ENCODE measurements at places on chromosomes 13 and 19.
A peak's percentile ranks its signal among the peaks of the same experiment; 100 is the strongest.

GRCh38 chr19:40257096-40257517 is 28.0 kb downstream of the AKT2 start:
- no peak for DNase-seq

DNA sequence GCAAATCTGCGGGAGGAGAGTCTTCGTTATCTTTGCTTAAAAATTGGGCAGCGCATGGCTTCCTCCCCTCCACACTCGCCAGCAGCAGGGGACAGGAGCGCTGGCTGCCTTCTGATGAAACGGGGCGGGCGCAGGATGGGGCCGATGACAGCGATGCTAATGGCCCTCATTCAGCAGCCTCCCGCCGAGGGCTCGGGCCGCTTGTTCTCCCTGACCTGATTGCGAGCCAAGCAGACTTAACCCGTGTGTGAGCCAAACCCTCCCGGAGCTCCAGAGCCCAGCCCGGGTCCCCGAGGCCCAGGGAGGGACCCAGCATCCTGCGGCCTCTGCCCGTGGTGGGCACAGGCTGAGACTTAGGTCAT is 90.3 kb downstream of the KDM4B start:
- no peak for DNase-seq

GRCh38 chr13:73089213-73089612 is 30.4 kb downstream of the KLF5 start:
- no peak for DNase-seq

- no peak for DNase-seq
These were observed 37.5 kb upstream of the POMP start for GRCh38 chr13:28621449-28621848.

- DNase-seq = no peak
These were observed 18.1 kb downstream of the RCBTB2 start for GRCh38 chr13:48514793-48515192.

DNA sequence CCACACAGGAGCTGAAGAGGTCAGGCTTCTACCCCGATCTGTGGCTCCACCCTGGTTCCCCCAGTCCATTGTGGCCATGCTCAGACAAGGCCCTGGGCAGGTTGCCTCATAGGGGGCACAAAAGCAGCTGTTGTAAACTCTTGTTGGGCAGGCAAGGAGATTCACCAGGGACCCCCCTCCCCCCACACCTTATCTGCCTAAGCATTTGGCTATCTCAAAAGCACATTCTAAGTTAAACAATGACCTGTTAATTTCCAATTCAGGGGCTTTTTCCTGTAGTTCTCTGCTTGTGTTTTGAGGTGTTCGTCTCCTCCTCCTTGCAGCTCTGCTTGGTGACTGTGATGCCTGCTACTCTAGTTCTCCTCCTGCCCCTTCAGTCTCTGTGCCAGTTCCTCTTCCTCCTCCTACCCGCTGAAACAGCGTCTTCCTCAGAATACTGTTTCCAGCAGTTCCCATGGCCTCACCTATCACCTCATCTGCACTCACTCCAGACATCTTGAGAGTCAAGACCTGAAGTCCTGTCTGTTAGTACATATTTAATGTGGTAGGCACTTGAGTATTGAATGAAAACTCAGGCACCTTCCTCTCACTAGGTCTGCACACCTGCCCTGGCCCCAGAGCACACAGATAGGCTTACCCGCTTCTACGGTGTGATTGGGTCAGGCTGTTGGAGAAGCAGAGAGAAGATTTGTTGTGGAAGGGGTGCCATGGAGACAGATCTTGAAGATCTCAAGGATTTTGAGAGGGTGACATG is 31.7 kb downstream of the SPATA13 start:
- no peak for DNase-seq

DNA sequence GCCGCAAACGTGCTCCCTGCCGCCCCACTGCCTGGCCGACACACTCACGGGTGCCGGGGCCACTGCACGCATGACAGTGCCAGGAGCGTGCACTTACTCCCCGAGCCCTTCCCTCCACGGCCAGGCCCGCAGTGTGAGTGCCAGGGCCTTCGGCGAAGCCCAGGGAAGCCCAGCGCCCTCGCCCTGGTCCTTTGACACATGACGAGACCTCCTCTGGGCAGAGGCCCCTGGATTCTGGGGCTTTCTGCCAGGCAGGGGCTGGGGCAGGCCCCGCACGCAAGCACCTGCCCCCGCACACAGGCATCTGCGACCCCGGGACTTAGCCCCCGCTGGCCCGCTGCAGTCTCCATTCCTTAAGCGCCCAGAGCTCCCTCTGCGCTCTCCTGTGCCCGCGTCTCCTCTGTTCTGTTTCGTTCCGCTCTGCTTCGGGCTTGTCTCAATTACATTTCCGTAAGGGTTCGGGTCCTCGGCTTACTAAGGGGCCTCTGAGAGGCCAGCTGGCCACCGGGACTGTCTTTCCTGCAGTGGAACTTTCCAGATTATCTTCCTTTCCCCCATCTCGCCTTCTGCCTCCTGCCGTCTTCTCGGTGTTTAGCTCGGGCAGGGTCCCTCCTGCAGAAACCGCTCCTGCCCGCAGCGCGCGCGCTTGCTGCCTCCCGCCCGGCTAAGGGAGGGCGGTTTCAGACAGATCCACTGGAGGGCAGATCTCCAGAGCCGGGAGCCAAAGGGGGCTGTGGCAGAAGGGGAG is 98.8 kb downstream of the ING1 start:
- peak; percentile 40 for DNase-seq

DNA sequence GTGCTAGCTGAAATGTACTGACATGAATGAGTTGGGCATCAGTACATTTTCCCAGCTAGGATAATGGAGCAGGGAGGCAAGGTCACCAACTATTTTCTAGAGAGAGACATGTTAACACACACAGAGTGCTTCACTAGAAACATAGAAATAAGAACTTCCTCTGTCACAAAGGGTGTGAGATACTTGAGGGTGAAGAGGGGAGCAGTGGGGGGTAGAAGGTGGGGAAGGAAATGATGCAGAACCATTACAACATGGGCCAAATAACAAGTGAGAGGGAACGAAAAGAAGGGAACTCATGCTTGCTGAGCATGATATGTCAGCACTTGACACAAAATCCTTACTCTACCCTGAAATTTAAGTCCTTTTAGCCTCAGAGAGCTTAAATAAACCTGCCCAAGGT is 87.8 kb upstream of the RFC3 start:
- DNase-seq = no peak

DNA sequence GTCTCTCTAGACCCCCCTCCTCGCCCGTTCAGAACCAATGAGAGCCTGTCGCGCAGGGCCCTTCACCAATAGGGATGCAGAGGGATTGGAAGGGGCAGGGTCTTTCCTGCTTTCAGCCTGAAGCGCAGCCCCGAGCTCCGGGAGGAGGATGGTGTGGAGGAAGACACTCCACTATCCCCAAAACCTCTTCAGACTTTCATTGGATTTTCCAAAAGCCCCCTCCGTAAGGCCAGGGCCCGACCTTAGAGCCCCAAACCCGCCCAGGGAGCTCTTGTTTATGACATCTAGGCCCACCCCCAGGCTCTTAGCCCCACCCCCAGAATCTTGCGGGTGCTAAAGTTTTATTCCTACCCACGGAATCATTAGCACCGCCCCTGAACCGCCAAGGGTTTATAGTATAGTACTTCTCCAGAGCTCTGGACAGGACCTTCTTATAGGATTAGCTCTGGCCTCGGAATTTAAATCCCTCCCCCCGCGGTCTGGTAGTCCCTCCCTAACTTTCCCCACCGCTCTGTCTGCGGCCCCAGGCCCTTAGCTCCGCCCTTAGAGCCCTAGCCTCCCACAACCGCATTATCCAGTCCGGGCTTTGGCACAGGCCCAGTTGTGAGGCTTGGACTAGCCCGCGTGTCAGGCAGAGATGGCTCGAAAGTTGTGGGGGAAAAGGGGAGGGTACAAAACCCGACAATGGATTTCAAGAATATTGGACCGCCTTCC is 6.6 kb upstream of the EML2 start:
- peak; percentile 92 for DNase-seq

DNA sequence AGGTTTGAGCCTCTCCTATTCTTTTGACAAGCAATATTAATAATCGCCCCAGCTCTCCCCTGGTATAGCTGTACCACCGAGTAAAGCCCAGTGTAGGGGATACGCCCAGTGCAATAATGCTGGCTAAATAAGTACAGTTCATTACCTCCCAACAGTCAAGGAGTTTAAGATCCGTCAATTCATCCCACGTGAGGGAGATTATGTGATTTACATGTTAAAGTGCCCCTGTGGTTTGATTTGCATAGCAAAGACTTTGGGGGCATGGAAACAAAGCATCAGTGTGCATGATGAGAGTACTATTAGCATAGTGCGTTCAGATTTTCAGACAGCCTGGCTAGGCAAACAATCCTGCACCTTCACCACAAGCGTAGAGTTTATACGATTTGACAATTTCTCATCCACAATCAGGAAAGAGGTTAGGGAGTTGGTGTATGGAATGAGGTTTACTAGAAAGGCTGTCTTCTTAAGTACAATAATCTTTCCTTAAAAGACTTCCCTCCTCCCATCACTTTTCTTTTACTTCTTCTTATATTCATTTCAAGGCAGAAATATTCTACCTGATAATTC is 754.0 kb downstream of the DIAPH3 start:
- no peak for DNase-seq

DNA sequence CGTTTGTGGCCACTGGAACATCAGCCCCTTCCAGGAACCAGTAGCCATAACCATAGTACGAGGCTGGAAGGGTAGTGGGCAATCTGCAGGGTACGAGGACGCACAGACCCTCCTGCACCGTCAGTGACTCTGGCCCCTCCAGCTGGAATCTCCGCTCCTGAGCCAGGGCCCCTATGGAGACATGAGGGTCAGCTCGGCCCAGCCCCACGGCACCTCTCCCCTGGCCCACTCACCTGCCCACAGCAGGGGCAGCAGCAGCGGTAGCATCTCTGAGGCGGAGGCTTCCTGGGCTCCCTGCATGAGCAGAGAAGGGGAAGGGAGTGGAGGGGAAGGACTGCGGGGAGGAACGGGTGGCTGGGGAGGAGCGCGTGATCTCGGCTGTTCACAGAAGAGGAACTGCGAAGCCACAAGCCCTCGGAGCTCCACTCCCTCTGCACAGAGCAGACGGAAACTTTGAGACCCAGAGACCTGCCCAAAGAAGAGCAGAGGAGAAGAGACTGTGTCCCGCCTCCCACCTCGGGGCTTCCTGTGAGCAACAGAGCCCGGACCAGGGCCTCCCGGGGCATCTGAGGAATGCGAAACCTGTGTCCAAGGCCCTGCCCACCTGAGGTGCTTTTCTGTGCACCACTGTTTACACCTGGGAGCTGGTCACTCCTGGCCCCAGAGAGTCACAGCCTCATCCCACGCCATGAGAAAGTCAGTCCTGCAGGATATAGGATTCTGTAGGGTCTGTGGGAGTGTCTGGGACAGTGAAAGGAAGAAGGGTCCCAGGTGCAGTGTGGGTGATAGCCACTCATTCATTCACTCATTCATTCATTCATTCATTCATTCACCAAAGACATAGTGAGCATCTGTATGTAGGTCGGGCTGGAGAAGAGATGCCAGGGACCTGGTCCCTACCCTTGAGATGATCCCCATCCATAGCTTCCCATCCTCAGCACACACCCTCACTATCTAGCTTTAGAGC is at the start of gene SIGLEC6:
TSS of gene SIGLEC6 (minus strand) at position 322 of the 967 bp plus-strand sequence. CDS start at position 300, 22 bp downstream.
- DNase-seq = peak; percentile 37

GRCh38 chr19:42143341-42144234 is 11.3 kb upstream of the POU2F2 start:
- DNase-seq = no peak

GRCh38 chr13:49026851-49027250 is 51.1 kb downstream of the FNDC3A start:
- no peak for DNase-seq

DNA sequence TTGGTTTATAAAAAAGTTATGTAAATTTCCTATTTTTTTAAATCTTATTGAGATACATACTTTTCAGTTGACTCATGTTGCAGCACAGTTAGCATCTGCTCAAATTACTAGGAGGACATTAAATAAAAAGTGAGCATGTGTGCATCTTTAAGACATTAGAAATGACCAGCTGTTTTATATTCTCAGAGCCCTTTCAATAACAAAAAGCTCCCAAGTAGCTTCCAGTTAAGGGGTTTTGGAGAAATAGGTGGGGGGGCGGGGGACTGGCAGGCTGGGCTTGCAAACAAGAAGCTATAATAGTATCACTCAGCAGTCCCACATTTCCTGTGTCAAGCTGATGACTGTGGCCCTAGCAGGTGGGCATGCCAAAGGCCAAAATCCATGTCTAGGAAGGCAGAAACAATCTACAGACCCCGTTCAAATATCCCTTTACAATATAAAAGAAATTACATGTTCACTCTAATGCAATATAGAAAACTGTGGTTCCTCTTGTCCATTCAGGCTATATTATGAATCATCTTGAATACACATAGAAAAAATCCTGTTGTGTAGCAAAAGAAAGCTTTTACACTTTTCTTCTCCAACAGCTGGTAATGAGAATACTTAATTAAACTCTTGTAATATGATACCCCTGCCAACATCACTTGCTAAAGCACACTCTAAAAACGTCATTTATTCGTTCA is 1713.2 kb upstream of the SLC10A2 start:
- peak; percentile 23 for DNase-seq

- DNase-seq = peak; percentile 87
These were observed 10.9 kb downstream of the APOC1 start for GRCh38 chr19:44925114-44925891.

- DNase-seq = no peak
These were observed 124.5 kb downstream of the ITGBL1 start for GRCh38 chr13:101576977-101577376.

- DNase-seq = no peak
These were observed 5.2 kb upstream of the ZNF628 start for GRCh38 chr19:55471266-55471665.

DNA sequence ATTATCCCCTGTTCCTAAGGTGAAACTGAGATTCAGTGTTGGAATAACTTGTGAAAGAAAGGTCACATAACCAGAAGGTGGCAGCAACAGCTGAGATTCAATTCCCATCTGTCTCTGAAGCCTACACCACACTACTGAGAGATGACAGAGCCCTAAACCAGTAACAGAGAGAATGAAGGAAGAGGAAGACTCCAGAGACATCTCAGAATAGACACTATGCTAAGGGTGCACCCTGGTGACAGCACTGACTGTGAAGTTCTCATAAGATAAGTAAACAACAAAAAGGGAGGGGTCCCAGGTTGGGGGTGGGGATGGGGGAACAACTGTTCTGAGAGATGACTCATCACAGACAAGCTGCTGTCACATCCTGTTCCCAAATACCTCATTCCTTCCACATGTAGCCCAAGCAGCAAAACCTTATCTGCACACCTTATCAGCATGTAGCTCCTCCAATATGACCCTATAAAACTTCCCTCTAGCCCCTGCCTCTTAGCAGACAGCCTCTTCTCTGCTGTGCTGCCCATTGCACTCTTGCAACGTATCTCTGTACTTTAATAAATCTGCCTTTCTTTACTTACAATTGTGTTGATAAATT is 46.5 kb downstream of the UTP14C start:
- DNase-seq = no peak

GRCh38 chr13:72489751-72490150 is 237.7 kb downstream of the MZT1 start:
- DNase-seq = no peak

Measured in right hindlimb (tissue), 1 donor.